NCI-H1417 treated with DMSO at 0.1 percent for 48 hours (cell line): ENCODE measurements at places on chromosomes 5 and 9.

DNA sequence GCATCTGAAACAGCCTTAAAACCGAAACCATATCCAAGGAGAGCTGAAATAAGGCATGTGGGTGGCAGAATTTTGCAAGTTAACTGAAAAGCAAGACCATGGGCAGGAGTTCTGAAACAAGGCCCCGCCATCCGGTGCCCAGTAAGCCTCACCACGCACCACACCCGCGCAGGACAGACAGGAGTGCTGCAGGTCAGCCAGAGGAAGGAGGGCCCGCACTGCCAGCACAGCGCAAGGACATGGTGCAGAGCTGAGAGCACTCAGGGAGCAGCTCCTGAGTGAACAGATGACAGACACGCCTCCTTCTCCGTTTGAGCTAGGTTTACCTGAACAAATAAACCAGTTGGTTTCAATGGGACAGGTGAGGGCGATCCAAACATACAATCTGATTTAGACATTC, 16.5 kb upstream of the ISCA1 start:
- no peak for DNase-seq

- no peak for DNase-seq
Measured at GRCh38 chr9:12968093-12968492, 193.3 kb downstream of the LURAP1L start.

- DNase-seq, result no peak
Measured at GRCh38 chr9:133558191-133559126, 24.0 kb downstream of the ADAMTSL2 start.

DNA sequence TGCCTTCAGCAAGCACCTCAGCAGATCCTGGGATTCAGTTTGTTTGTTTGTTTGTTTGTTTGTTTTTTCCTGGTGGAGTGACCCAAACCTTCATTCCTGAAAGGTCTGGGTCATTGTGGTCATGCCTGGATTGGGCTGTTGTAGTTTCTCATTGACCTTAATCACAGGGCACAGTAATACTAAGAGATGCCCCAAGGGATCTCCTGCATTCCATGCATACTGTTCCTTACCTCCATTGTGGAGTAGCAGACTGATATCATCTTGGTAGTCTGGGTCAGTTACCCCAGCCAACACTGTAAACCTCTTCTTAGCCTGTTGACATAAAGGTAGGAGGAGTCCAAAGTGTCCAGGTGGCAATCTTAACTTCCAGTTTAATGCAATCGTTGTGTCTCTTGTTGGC, 1466.7 kb upstream of the CDH9 start:
- no peak for DNase-seq

DNA sequence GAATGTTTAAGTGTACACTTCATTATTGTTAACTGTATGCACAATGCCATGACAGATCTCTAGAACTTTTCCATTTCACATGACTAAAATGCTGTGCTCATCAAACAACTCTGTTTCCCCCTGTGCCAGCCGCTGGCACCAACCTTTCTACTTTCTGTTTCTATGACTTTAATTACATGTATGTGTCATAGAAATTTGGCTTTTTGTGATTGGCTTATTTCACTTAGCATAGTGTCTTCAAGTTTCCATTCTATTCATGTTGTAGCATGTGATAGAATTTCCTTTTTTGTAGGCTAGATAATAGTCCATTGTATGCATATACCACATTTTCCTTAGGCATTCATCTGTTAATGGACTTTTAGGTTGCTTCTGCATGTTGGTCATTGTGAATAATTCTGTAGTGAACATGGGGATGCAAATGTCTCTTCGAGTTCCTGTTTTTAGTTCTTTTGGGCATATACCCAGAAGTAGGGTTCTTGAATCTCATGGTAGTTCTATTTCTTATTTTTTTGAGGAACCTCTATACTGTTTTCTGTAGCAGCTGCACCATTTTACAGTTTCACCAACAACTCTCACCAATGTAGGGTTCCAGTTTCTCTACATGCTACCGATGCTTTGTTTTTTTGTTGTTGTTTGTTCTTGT, 184.4 kb upstream of the DMRT1 start:
- no peak for DNase-seq

DNA sequence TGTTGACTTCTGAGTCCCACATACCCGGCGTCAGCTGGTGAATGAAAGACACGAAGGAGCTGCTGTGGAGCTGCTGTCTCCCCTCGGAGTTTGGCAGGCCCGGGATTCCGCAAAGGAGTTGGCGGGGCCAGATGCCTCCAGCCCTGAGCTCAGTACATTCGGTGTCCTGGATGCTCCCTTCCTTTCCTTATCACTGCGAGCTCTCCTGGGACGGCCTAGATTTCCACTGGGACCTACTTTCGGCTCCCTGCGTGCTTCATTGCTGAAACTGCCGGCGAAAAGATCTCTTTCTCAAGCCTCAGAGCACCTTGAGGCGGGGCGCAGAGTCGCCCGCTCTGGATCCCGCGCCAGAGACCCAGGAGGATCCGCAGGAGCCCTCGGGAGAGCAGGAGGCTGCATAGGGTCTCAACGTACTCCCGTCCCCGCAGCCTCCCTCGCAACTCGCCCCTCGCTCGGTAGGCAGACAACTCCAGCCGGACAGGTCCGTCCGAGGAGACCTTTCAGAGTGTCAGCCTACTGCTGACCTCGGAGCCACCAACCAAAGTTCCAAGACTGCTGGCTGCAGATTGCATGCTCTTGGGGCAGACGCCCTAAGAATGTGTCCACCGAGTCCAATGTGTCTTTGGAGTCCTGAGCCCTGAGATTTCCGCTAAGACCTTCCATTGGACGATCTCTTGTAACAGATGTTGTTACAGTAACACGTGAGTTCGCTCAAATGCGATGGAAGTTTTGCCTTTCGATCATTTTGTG, 6.1 kb downstream of the ANXA2R start:
- DNase-seq, result no peak

DNA sequence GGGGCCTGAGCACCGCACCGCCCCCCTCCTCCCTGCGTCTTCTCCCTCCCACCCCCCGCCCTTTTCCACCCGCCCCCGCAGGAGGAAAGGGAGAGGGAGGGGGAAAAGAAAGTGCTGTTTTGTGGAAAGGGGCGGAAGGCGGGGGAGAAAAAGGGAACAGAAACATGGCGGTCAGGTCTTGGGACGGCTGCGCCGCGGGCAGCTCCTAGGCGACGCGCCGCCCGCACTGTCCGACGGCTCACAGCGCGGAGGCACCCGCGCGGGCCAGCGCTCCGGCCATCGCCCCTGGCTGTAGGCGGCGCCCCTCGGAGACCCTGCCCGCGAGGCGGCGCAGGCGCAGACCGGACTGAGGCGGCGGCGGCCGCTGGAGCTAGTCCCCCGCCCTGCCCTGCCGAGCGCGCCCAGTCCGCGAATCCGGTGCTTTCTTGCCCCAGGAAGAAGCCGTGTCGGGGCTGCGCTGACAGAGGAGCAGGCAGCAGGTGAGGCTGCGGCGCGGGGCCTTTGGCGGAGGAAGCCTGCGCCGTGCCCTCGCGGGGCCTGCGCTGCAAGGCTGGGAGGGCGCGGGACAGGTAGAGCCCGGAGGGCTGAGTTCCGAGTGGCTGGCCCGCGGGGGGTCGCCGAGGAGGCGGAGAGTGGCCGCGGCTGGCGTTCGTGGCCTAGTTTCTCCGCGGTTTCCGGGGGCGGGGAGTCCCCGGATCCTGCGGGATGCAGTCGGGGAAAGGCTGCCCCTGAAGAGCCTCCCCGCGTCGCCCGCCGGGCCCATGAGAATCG, at the start of gene DENND4C:
Gene DENND4C, plus strand, starts transcription at position 339 of the 771 bp plus-strand sequence. CDS start 45,482 bp downstream, outside the sequence.
- DNase-seq, result no peak

- no peak for DNase-seq
Measured at GRCh38 chr5:169944922-169945680, 35.2 kb downstream of the INSYN2B start.

- no peak for DNase-seq
Measured at GRCh38 chr5:169696621-169697510, 59.8 kb downstream of the DOCK2 start.

GRCh38 chr5:160083501-160083900, 35.7 kb downstream of the PWWP2A start:
- no peak for DNase-seq

DNA sequence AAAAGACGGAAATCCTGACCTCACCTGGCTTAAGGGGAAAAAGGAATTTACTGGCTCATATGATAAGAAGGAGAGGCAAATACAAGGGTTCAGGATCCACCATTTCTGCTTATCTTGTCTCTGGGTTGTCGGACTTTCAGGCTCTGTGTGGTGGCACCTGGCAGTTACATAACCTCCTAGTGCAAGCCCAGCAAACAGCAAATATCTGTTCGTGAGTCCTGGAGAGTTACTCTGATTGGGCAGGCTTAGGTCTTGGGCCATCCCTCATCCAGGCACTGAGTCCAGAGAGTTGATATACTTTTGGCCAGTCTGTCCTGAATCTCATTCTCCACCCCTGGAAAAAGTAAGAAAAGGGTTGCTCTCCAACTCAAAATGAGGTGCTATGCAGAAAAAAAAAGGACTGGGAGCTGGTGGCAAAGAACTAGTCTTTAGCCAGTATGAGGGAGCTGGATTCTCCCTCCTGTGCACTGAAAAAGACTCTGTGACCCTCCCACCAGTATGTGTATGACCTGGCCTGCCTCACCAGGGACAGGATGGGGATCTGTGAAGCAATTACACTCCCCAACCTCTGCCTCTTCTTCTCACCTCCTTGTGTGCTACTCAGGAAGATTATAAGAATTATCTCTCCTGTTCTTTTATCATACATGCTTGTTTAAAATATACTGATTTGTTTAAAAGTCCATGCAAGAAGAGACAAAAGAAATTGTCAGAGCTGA, 282.9 kb downstream of the ARHGAP26 start:
- no peak for DNase-seq

- no peak for DNase-seq
Measured at GRCh38 chr5:131749138-131749537, 47.7 kb downstream of the FNIP1 start.

- no peak for DNase-seq
Measured at GRCh38 chr9:109289931-109290330, 30.9 kb downstream of the EPB41L4B start.

GRCh38 chr9:125851979-125852378, 104.8 kb downstream of the PBX3 start:
- DNase-seq, result no peak

GRCh38 chr9:19598722-19599121, 189.9 kb downstream of the ACER2 start:
- no peak for DNase-seq

DNA sequence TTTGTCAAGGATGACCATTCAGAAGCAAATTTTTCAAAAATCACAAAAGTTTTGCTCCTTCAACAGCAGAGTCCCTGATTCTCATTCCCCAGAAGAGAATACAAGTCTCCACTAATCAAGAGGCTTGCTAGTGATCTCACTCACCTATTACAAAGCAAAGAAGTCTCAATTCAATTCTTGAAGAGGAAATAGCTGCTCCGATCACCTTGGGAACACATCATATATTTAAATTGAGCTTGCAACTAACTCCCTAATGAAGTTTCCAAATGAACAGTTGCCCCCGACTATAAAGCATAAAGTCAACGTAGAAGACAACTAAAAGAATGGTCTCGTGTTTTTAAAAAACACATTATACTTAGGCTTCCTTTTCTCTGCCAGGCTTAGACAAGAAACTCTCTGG, 1.6 kb downstream of the LIFR start:
- no peak for DNase-seq

GRCh38 chr5:147573211-147573610, 63.3 kb upstream of the DPYSL3 start:
- DNase-seq, result no peak

DNA sequence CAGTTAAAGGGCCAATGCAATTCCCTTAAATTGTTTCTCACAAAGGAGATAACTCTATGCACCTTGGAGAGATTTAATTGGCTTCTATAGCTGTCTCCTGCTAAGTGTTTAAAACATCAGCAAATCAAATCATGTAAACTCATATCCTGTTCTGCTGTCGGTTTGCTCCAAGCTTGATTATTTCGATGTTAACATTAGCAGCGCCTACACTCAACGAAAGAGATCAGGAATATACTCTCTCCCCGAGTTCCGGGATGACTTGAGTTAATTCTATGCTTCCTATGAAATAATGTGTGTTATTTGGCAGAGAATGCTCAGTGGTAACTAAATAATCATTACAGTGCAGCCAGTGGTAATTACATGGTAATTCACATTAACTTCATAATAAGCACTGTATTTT, 338.6 kb downstream of the EBF1 start:
- no peak for DNase-seq

DNA sequence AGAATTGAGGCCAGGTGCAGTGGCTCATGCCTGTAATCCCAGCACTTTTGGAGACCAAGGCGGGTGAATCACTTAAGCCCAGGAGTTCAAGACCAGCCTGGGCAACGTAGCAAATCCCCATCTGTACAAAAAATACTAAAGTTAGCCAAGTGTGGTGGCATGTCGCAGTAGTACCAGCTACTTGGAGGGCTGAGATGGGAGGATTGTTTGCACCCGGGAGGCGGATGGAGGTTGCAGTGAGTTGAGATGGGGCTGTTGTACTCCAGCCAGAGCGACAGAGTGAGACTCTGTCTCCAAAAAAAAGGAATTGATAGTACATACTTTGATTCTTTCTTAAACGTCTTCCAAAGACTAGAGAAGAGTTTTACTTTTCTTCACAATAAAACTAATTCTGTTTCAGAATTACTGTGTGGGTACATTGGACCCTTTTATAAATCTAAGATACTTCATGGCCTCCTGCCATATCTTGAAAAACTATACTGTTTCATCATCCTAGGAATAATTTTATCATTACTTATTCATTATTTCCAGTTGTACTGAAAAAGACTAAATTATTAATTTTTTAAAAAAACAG, 132.0 kb upstream of the GRHPR start:
- DNase-seq, result no peak

GRCh38 chr5:133817456-133817855, 151.0 kb downstream of the C5orf15 start:
- DNase-seq, result no peak

GRCh38 chr5:52920929-52921328, 68.2 kb upstream of the ITGA2 start:
- DNase-seq, result no peak
